ENCODE measurements at places on chromosomes 16 and 17.

DNA sequence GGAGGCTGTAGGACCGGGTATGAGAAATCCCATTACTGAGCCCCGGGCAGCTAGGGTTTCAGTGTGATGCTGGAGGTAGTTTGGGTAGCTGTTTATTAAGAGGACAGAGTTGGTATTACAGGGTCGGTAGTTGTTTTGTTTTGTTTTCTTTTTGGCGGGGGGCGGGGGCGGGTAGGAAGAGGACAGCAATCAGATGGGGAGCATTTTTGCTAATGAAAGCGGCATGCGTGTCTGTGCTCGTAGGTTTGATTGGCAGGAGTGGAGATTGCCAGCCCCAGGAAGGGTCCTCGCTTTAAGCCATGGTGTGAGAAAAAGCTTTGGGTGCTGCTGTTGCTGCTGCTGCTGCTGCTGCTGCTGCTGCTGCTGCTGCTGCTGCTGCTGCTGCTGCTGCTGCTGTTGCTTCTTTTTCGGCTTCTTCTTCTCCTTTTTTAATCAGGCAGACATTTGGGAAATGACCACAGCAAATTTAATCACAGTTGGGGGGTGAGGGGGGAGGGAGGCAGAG, 498.5 kb upstream of the ZFHX3 start:
- DNase-seq, result no peak

DNA sequence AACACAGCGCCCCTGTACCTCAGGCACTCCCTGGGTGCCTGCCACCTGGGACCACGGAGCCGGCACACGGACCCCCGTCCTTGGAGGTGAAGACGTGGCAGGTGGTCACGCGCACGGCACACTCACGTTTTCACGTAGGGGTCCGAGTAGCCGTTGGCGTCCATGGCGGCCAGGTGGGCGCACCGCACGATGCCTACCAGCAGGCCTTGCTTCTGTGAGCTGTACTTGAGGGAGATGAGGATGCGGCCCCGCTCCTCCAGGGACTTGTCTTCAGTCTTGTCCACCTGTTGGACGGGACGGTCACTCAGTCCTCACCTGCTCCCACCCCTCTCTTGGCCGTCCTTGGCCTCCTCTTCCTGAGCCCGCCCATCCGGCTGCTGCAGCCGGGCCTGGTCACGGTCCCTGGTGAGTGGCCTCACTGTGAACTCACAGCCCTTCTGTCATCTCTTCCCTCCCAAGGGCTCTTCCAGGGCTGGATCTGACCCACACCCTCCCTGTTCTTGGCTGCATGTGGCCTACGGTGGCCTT, 18.8 kb downstream of the SCGB1C2 start:
- DNase-seq, result no peak

- DNase-seq, result no peak
Measured at GRCh38 chr17:80480248-80480647, 3.8 kb upstream of the NPTX1 start.

GRCh38 chr16:85752511-85753420, 1.9 kb upstream of the C16orf74 start:
- DNase-seq, result no peak

All from effector memory CD8-positive, alpha-beta T cell (primary cell).